ENCODE measurements at places on chromosomes 11 and 22. TPM values are rescaled to one million over a fixed set of nuclear protein-coding genes. Genes with fewer than 3 reads are reported as not detected.
A peak's percentile ranks its signal among the peaks of the same experiment; 100 is the strongest.

The RTN4R gene
- polyA plus RNA-seq, result 5.8 TPM

The MRGPRF gene
- polyA plus RNA-seq, result 28.6 TPM

DNA sequence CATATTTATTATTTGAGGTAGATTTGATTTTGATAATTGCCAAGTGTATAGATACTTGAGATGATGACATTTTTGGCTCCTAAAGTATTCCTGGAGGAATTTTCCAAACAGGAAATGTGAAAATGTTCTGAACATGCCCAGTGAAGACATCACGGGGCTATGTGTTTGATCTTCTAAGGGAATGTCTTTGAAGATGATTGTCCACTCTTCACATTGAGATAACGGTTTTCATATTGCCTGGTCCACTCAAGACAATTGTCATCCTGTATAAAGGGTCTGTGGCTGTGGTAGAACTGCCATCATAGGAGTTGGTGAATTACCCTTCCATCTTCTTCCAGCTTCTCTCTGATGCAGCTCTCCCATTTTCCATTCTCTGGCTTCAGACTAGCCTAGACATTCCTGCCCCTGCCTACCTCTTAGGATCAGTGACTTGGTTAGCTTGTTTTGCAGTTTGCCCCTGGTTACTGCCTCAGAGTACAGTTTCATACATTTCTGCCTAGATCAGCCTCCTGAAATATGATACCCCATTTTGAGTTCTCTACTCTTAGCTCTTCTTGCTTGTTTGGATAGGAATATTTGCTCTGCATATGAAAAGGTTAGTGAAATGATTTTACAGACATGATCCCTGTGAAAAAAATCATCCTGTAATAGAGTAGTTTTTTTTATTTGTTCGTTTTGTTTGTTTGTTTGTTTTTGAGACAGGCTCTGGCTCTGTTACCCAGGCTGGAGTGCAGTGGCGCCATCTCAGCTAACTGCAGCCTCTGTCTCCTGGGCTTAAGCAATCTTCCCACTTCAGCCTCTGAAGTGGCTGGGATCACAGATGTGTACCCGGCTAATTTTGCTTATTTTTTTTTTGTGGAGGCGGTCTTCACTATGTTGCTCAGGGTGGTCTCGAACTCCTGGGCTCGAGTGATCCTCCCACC, 111.4 kb upstream of the SORL1-AS1 start:
- no peak for DNase-seq

GRCh38 chr22:16847271-16847670, 22.1 kb upstream of the XKR3 start:
- DNase-seq, result no peak

The CD59 gene
- 248 TPM for polyA plus RNA-seq

DNA sequence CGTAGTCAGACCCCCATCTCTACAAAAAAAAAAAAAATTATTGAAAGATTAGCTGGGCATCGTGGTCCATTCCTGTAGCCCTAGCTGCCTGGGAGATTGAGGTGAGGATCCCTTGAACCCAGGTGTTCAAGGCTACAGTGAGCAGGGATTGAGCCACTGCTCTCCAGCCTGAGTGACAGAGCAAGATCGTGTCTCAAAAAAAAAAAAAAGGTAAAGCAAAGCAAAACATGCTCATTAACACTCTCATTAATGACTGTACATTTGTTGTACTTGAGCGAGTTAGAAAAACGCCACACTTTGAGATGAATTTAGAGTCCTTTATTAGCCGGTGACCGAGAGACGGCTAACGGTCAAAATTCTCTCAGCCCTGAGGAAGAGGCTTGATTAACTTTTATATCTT, 6.2 kb upstream of the SERHL2 start:
- no peak for DNase-seq

The MUC5AC gene
- polyA plus RNA-seq, result 0.01 TPM

The ACTN3 gene
- polyA plus RNA-seq, result 0.67 TPM

DNA sequence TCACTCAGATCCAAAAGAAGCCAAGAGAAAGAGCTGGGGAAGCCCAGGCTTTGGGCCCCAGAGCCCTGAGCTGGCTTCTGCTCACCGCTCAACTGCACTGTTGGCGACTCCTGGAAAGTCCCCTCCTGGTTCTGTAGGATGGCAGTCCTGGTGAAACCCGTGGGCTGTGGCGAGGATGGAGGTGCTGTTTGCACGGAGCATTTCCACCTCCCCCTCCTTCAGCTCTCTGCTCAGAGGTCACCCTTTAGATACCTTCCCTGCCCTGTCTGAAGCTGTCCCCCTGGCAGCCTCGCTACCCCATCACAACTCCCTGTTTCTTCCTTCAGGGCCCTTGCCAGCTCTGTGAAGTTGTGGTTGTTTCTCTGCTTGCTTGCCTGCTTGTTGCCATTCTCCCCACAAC, 97.8 kb downstream of the MYO18B start:
- DNase-seq, result no peak

- peak; percentile 94 for DNase-seq
Observed at GRCh38 chr11:76782531-76783293, 444 bp upstream of the TSKU start.

DNA sequence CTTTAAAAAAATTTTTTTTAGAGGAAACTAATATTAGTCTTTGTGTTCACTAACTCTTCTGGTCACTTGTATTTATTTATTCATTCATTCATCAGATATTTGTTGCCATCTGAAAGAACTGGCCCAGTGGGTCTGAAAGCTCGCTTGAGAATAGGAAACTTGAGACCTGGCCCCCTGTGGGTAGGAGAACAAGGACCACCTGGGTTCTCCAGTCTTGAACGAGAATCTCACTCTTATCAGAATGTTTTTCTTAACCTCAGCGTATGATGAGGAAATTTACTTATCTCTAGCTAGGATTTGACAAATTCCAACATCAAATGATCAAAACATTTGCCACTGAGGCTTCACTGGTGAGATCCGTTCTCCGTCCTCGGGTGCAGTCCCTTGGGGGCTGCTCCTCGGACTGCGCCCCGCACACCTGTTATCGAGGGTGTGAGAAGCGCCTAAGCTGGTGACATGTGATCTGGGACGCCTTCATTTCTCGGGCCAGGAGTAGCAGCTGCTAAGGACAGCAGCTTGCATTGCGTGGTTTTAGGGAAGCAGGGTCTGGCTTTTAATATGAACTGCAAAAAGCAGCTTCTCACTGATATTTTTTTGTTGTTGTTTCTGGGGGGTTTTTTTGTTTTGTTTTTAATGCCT, 6.3 kb downstream of the C22orf31 start:
- DNase-seq, result no peak

The RASL10A gene
- not detected for polyA plus RNA-seq

The CBX7 gene
- 12.8 TPM for polyA plus RNA-seq

DNA sequence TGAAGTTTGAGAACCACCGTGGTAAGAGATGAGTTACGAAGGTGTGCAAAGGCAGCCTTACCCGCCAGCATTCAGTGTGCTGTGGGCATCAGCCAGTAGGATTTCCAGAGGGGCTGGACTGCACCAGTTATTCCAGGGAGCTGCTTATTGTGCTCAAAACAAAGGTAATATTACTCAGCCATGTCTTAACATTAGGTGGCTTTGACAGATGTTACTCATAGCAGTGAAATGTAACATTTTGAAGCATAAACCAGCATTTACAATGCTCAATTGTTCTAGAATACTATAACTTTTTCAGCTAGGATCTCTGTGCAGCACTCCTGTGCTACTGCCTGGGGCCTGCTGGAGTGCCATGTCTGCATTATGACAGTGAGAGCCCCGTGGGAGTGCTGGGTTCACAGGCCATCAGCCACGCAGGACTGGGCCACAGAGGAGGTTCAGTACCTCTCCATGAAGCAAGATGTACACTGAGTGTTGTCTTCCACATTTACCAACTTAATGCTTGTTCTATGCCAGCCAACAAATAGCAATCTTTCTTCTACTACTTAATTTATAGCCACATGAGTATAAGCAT, 238.1 kb downstream of the CADM1 start:
- no peak for DNase-seq

GRCh38 chr11:85845124-85845631, 10.0 kb upstream of the CCDC83 start:
- no peak for DNase-seq

All from renal pelvis (tissue), 12 donors.